Sigmoid colon (tissue), 7 donors: ENCODE measurements at places on chromosomes 2 and 18. TPM values are rescaled to one million over a fixed set of nuclear protein-coding genes. Genes with fewer than 3 reads are reported as not detected.

Gene OR6B2
- total RNA-seq, result not detected

Gene SLC8A1
- total RNA-seq, result 337 TPM

Gene CLIP4
- 77.5 TPM for total RNA-seq

Gene AFF3
- 18.6 TPM for total RNA-seq

Gene IMP4
- total RNA-seq, result 71.2 TPM

Gene AMER3
- not detected for total RNA-seq

Gene CGREF1
- total RNA-seq, result 0.82 TPM
